ENCODE measurements at places on chromosomes 4 and X.

DNA sequence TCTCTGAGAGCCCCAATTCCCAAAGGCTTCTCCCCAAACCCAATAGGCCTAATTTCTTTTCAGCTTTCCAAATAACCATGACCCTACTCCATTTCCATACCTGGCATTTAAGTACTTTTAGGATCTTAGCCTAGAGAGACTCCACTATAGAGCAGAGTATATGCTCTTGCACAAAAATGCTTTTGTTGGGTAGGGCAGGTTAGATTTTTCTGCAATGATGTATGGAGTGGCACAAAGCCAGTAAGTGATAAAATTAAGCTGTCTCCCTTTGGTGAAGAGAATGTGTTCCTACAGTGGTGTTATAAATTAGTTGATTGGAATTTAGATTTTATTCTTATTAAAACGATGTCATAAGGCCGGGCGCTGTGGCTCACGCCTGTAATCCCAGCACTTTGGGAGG, 124.9 kb downstream of the INPP4B start:
- no peak for DNase-seq

- peak; percentile 8 for DNase-seq
These were observed 822.1 kb upstream of the GALNTL6 start for GRCh38 chr4:170990989-170991589.

- no peak for DNase-seq
These were observed 217.8 kb downstream of the SHOX start for GRCh38 chrX:848386-848785.

DNA sequence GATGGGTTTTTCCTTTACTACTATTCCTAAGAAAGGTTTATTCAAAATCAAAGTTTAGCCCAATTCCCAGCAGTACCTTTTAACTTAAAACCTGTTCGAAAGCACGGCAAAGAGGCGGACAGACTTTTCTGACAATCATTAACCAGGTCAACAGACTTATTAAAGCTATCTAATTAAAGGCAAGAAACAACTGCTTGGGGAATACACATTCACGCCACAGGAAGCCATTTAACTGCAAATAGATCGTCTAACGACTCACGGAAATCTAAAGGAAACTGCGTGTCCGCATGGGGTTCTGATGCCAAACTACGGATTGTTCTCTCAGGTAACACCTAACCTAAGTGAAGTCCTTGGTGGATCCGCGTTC, 663 bp upstream of the USP53 start:
- peak; percentile 40 for DNase-seq

- DNase-seq = no peak
These were observed 230.8 kb downstream of the INPP4B start for GRCh38 chr4:142615324-142615665.

- no peak for DNase-seq
These were observed 115.8 kb upstream of the FAT4 start for GRCh38 chr4:125198916-125199315.

GRCh38 chr4:121070696-121071639, 1.4 kb downstream of the NDNF start:
- no peak for DNase-seq

DNA sequence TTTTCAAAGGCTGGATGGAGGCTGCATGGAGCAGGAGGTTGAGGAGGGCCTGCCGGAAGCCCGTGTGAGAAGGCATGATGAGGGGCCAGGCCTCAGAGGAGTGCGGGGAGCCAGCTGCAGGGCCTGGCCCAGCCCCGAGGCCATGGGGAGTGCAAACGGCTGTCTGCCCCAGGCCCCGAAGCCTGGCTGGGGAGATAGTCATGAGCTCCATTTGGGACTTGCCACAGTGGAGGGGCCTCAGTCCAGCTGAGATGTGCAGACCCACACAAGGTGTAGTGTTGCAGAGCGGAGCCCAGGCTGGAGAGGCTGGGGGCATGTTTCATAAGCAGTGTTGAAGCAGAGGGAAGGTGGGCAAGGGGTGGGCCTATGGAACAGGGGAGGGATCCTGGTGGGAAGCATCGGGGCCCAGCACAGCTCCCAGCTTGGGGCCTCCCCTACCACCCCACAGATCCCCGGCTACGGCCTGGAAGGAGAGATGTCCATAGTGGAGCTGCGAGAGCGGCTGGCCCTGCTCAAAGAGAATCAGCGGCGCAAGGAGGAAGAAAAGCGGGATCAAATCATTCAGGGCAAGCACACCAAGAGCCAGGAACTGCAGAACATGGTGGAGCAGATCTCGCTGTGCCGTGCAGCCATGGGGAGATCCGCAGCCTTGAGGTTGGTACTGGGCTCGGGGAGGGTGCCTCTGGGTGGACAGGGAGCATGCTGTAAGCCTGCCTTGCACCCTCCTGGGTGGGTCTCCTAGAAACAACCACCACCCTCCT, 9.1 kb upstream of the RNF4 start:
- DNase-seq = no peak

DNA sequence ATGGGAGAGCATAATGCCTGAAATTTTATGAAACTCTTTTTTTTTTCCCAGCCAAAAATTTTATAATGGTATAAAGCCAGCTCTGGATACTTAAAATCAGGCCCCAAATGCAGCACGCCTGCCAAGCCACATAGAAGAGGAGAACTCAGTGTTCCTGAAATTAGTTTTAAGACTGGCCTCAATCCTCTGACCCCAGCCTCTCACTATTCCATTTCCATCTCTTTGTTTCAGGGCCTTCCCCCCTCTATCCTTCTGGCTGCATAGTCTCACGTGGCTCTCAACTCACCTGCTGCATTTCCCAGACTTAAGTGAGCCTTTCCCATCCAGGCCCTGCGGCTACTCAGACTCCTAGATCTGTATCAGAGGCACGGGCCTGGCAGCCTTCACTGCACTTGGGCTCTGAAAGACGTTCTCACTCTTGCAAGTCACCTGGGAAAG, 5.2 kb upstream of the CBR4 start:
- DNase-seq = no peak

GRCh38 chr4:80685214-80685613, 345.3 kb upstream of the BMP3 start:
- DNase-seq = no peak

DNA sequence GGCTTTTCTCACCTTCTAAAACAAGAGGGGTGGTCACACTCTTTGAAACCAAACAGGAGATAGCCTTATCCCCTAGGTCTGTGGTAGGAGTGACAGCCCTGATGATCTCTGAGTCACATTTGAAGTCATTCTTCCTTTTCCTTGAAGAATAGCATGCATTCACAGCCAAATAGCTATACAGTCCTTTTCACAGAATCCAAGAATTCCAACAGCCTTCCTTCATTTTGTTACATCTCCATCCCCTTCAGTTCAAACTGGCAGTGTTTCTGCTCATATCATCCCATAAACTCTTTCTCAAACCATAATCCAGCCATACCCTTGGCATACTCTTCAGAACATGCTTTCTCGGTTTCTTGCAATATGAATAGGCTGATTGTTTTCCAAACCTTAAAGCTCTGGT, 33.3 kb upstream of the TMEM184C start:
- DNase-seq = no peak

DNA sequence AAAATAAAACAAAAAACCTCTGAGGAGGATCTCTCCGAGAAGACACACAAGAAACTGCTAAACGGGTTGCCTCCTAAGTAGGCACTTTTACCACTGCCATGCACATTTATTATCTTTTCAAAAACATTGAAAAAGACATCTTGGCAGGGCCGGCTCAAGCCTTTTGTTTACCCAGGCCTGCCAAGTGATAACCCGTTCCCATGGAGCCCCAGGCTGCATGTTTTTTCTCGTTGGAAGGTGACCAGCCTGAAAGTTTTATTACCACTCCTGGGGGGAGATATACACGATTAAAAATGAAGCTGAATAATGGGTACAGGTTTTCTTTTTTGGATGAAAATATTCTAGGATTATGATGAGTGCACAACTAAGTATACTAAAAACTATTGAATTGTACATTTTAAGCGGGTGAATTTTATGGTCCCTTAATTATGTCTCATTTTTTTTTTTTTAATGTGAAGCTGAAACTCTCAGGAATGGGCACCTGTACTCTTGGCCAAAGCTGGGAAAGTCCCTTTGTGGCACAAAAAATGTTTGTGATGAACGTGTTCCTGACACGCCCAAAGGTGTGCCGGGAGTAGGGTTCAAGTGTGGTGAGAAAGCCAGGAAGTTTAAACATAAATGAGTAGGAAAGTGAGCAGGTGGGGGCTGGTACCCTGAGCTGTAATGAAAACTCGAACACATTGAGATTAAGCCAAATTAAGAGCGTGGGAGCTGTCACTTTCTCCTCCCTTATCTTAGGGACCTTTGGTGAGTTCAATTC, 1.5 kb upstream of the MAP7D2 start:
- DNase-seq = no peak

DNA sequence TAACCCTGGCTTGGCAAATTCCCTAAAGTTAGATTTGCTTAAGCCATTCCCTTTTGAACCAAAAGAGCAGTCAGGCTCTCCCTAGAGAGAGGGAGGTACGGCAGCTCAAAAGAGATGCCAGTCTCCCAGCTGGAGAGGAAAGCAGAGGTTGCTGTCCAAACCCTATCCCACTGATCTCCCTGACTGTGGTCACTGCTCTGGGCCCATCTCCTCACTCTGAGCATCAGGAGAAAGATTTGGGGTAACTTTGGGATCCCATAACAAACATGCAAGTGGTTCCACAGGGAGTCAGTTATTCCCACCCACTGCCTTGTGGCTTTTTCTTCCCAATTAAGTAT, 17.1 kb downstream of the ACSL1 start:
- DNase-seq = no peak

DNA sequence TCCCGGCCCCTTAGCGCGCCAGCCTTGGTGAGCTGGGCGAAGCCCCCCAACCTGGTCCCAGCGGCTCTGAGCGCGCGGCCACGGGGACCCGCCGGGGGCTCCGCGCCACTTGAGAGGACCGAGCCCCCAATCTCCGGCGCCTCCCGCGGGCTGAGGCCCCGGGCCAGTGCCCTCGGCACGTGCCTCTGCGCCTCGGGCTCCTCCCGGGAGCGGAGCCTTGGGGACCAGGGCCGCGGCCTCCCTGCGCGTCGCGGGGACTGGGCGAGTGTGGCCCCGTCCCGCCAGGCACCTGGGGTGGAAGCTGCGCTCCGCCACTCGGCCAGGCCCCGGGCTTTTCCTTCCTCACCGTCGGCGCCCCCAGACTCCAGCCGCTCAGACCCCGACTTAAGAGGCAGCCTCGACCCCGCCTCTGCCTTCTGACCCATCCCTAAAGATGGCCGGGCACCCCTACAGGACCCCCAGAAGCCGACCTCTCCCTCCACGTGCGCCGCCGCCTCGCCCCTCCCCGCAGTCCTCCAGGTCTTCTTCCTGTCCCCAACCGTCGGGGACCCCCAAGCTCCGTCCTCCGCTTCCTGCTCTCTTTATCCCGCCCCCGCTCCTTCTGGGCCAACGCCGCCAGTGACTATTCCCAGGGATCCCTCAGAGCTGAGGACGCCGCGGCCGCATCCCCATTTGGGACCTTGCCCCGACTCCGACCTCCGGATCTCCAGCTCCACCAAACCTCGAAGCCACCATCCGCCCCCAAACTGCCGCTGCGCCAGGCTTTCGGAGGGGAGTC, 752 bp downstream of the ERAS start:
- no peak for DNase-seq

GRCh38 chrX:120750381-120750780, 120.5 kb upstream of the C1GALT1C1 start:
- DNase-seq = no peak

DNA sequence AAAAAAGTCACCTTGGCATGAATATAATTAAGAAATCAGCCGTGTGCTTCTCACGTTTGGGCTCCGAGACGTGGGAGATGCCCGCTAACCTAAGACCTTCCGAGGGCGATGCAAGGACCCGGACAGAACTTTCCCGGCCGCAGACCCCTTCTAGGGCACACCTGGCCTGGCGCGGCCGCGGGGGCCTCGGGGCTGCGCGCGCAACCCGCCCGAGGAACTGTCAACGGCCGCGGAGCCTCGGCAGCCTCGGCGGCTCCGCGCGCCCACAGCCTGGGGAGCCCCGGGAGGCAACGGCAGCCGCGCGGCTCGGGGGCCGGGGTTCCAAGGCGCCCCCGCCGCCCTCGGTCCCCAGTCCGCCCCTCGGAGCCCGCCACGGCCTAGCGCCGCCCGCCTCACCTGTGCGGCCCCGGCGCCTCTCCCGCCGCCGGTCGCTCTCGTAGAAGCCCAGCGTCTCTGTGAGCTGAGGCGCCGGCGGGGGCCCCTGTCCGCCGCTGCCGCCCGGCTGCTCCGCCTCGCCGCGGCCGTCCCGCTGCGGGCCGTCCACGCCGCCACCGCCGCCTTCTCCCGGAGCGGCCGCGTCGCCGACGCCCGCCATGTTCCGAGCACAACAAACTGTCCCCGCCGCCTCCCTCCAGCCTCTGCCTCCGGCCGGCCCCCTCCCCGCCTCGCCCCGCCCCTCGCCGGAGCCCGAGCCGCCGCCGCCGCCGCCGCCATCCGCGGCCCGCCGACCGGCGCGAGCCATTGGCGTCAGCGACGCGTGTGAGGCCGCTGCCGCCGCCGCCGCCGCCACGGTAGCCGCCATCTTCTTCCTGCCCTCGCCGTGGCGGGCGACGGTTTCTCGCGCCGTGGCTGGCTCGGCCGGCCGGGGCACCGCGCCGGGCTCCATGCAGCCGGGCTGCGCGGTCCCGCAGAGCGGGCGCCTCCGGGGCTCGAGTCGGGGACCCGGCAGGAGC, at the start of gene TAPT1:
Gene TAPT1, minus strand, starts transcription at position 609 of the 953 bp plus-strand sequence. Its CDS starts 14 bp downstream, at position 595.
- no peak for DNase-seq

DNA sequence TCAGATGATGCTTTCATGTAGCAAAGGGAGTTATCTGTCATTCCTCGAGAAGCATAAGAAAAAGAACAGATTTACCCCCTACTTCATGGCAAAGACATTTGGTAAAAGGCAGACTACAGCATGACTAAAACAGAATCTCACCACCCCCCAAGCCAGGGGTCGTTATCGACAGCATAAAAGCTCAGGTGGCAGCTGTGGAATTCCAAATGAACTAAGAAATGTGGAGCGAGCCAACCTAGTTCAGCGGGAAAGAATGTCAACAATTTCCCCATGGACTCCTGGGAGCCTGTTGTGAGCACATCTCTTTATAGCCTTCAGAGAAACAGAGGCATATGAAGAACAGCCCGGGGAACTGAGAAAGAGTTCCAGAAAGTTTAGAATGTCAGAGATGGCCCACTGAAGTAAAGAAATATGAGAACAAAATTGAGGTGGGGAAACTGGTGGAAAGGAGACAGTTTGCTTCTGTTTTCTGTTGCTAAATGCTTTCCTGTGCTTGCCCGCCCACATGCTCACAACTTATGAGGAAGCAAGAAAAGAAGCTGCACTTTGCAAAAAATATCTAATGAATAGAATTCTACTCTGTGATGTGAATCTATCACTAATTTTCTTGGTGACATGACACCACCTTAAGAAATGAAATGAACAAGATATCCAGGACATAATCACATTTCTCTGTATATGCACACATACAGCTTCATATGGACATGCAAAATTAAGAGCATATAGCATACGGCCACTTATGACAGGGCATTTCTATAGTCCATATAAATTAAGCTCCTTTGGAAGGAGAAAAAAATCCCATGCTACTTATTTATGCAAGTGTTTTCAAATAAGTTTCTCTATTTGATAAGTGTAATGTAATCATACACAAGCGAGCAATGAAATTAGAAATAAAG, 135.3 kb upstream of the MID1 start:
- DNase-seq = no peak

DNA sequence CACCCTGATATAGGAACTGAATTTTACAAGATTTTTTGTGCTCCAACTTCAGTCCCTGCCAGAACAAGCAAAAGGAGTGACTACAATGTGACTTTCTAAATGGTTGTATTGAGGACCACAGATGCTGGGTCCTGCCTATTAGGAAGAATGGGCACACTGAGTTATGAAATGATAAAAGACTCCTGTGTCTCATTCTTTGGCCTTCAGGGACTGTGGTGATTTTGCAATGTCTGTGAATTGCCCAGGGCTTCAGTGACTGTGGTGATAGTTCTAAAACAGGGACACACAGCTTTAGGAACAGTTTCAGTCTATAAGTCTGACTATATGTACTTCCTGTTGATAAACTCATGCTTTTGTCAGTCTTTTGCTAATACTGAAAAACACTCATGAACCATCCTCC, 210.2 kb downstream of the DMD start:
- no peak for DNase-seq

All from NCI-H1694 (cell line).